NCI-H82 (cell line): ENCODE measurements at places on chromosomes 16 and 17.

DNA sequence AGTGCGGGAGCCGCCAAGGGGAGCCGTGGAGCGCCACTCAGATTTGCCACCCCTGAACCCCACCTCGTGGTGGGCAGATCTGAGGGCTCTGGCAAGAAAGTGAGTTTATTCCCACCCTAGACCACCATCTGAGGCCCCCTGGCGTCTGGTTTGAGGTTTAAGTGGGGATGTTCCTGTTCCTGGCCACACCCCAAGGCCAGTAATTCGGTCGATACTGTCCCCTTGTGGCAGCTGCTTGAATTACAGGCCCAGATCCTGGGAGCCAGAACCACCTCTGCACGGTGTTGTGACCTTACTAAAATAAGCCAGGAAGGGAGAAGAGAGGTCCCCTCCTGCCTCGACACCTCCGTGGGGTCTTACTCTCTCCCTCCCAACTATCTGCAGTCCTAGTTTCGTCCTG, 3.3 kb upstream of the LAT start:
- peak; percentile 73 for DNase-seq

DNA sequence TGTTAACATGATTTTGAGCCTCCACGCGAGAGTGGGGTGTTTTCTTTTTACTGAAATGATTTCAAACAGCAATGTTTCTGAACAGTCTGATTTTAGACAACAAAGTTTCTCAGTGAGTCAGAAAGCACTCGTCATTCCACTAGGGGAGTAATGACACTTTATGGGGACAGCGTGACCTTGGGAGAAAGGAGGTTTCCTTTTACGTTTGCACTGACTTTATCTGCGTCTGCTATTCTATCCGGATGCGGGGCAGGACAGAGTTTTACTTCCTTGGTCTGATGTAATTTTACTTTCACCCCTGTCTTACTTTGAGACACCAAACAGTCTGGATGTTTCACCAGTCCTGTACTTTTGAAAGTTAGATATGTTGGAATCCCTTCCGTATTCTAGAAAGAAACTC, 20.7 kb downstream of the SLC47A1 start:
- no peak for DNase-seq

DNA sequence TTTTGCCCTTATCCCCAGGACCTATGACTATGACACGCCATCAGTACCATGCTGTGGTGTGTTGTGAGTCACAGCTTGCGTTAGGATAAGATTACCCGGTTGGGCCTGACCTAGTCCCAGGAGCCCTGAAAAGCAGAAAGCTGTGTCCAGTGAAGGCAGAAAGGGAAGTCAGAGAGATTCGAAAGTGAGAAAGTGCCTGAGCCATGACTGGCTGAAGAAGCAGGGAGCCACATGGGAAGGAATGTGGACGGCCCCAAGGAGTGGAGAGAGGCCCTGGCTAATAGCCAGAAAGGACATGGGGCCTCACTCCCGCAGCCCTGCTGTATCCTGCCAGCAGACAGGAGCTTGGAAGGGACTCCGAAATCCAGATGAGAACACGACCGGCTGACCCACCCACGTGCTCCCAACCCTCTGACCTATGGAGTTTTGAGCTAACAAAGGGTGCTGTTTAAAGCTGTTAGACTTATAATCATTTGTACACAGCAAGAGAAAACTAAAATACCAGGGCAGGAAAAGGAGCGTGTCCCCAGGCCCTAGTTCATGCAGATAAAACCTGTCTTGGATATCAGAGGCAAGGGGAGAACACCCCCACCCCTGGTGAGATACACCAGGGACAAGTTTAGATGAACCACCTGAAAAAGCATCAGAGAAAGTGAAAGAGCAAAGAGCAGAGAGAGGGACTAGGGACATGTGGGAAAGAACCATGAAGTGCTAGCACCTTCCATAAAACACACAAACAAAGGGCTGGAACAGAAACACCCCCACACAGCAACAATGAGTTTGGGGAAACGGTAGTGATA, 115.3 kb downstream of the SLC39A11 start:
- DNase-seq: no peak

- DNase-seq: no peak
These were observed 12.6 kb upstream of the SRRM2 start for GRCh38 chr16:2739625-2740430.

DNA sequence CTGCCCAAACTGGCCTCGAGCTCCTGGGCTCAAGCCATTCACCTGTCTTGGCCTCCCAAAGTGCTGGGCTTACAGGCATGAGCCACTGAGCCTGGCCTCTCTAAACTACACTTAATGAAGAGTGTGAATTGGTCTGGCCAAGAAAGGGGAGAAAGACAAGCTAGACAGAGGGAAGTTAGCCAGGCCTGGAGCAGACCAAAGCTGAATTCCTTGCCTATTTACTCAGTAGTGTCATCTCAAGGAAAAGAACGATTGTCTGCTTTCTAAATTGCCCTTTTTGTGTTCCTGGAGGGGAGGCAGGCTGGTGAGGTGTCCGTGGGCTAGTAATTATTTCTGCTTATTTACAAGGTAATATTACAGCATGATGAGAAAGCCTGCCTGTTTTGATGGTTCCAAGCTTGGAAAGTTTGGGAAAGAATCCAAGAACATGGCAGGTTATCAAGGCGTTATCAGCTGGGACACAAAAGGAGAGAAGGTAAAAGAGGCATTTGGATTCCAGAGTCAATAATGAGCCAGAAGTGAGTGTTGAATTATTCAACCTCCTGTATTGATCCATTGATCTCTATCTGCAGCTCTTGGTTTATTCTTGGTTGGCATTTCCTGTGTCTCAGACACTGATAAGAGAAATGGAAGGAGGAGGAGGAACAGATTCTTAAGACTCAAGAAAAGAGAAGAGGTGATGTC, 6.3 kb upstream of the CBFB start:
- DNase-seq: no peak

GRCh38 chr17:34562387-34562786, 17.0 kb upstream of the TMEM132E start:
- peak; percentile 75 for DNase-seq
